Stimulated activated CD8-positive, alpha-beta memory T cell treated with anti-CD3 and anti-CD28 coated beads, Interleukin-15, amount 100 ng/mL, for 4 hours (primary cell): ENCODE measurements at places on chromosomes 12 and 14.

DNA sequence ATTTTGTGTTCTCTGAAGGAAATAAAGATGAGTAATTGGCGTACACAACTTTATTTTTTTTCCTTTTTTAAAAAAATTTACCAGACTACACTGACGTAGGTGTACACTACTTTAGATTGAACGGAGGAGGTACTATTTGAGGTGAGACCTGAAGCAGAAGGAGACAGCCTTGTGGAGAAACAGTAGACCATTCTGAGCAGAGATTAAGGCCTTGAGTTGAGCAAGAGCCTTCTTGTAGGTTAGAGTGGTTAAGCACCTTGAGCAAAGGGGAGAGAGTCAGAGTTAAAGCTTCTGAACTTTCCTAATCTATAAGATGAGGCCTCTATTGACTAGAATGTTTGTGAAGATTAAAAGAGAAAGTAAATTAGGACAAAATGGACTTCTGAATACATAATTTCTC, 2.5 kb downstream of the LEMD3 start:
- DNase-seq = no peak

- no peak for DNase-seq
These were observed 16.8 kb upstream of the EIF5 start for GRCh38 chr14:103317251-103317650.

- no peak for DNase-seq
These were observed 29.5 kb downstream of the TSPAN8 start for GRCh38 chr12:71128191-71128788.

DNA sequence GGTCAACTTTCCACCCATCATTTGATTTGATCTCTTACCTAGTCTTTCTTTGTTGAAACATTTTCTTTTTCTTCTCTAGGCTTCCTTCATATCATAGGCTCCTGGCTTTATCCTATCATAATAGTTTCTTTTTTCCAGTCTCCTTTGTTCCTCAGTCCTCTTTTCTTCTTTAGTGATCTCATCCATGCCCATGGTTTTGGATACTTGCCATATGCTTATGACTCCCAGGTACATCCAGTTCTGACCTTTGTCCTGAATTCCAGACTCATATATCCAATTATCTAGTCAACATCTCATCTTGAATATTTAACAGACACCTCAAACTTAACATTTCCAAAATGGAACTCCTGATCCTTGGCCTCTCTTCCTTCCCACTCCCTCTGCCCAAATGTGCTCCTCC, 36.1 kb upstream of the KRAS start:
- DNase-seq = no peak

DNA sequence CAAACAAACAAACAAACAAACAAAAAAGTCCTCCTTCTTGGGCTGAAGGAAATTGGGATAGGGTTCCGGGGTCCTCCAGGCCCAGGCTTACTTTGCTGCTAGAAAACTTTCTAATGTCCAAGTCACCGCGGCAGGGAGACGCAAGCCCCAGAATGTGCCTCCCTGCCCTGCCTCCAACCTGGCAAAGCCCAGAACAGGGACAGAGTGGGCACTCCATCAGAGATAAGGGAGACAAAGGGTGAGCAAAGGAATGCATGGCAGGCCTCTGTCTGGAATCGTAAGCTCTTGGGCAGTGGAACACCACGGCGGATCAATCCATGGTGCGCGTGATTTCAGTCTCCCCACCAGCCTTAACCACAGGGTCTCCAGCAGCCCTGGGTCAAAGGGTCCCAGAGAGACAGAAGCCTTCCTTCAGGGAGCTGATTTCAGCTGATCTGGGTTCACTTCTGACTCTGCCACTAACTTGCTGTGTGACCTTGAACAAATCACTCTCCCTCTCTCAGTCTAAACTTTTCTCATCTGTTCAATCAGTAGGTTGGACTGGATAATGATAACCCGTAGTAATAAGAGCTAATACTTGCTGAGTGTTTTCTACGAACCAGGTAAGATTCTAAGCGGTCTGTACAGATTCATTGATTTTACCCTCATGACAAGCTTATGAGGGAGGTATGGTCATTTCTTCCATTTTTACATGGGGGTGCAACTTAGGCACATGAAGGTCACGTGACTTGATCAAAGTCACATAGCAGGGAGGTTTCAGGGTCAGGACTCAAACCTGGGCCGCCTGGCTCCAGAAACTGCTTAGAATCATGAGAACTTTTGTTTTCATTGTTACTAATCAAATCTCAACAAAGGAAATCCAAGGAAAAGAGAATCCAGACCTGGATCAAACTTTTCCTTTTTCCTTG, 12.7 kb downstream of the RILPL1 start:
- DNase-seq = no peak

- DNase-seq = no peak
These were observed 5.4 kb downstream of the FOS start for GRCh38 chr14:75283833-75284563.

DNA sequence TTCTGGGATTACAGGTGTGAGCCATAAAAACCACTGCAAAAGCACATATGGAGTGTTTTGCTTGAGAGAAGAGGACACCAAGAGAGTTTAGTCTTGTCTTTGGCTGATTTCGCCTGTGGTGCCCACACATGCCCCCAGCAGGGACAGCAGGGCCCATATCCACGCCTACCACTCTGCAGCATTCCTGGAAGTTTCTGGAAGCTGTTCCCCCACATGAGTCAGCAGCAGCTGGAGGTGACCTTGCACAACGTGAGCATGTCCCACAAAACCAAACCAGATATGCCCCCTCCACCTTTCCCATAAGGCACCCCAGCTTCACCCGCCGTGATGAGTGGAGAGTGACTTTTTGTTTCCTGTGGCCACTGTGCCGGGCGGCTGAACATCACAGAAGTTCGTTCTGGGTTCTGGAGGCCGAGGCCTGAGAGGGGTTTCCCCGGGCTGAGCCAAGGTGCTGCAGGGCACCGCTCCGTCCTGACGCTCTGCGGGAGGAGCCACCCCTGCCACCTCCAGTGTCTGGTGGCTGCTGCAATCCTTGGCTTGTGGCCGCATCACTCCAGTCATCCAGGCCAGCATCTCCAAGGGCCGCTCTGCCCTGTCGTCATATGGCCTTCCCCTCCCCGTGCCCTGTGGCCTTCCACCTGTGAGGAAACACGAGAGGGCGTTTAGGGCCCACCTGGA, 4.7 kb downstream of the ASPG start:
- no peak for DNase-seq

GRCh38 chr14:59026081-59026480, 162.4 kb upstream of the DAAM1 start:
- no peak for DNase-seq

GRCh38 chr14:56131004-56131864, 13.0 kb downstream of the PELI2 start:
- no peak for DNase-seq

DNA sequence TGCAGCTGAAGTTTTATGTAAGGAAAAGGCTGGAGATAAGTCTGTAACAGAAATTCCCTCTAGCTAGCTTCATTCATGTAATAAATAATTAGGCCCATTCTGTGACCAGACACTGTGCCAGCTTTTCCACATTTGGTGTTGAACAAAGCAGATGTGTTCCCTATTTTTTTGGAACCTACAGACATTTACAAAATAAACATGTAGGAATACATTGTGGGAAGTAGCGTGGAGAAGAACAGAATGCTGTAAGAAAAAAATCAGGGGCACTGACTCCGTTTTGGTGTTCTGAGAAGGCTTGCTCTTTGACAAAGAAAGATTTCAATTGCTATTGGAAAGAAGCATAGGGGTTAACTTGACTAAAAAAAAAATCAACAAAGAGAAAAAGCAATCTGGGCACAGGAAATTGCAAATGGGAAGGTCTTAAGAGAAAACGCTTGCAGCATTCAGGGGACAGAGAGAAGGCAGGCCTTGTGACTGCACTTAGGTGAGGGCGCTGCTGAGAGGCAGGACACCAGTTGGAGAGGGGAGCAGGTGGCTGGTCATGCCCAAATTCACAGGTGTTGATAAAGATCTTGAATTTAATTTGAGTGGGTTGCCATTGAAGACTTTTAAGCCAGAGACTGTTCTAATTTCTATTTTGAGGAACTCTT, 4.0 kb downstream of the FAR2 start:
- no peak for DNase-seq

DNA sequence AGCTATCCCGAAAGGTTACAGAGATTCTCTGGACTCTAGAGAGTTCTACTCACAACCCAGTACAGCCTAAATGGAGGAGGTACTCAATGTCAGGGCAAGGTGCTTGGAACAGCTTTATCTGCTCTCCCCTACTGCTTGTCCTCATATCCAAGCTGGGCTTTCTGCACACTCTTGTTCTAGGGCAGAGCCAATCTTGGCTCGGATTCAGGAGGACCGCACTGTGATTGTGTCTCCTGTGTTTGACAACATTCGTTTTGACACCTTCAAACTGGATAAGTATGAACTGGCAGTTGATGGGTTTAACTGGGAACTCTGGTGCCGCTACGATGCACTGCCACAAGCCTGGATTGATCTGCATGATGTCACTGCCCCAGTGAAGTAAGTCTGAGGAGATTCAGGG, 25.0 kb downstream of the GALNT8 start:
- DNase-seq = no peak

DNA sequence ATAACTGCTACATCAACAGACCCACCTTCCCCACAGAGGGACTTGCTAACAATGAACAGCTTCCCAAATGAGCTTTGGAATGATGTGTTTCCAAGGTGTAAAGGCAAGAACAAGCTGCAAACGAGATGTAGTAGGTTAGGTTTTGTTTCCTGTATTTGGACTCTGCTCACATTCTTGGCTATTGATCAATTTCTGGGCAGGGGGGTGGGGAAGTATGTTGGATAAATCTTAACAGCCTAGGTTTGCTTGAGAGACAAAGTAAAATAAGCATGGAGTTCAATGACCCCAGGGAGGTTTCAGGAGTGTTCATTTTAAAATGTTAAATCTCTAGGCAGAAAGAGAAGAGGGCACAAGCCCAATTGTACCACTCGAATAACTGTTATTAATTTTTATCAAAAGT, 146.6 kb downstream of the DPY19L2 start:
- DNase-seq = no peak

DNA sequence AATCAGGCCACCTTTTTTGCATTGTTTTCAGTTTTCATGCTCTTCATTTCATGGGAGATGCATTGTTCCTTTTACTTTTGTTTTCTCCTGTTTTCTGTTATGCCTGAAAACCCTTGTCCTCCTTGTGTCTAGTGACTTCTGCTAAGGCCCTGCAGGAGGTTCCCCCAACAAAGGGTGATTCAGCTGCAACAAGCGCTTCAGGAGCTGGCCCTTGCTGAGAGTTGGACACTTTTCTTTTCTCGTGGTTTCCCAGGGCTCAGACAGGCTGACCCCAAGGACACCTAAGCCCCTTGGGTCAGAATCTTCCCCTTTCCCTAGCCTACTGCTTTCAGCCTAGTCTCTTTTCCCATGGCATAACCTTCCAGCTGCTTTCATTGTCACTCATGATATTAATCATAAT, 98.9 kb downstream of the PLXNC1 start:
- no peak for DNase-seq

- no peak for DNase-seq
These were observed 2.5 kb upstream of the ALDH2 start for GRCh38 chr12:111764120-111764821.

DNA sequence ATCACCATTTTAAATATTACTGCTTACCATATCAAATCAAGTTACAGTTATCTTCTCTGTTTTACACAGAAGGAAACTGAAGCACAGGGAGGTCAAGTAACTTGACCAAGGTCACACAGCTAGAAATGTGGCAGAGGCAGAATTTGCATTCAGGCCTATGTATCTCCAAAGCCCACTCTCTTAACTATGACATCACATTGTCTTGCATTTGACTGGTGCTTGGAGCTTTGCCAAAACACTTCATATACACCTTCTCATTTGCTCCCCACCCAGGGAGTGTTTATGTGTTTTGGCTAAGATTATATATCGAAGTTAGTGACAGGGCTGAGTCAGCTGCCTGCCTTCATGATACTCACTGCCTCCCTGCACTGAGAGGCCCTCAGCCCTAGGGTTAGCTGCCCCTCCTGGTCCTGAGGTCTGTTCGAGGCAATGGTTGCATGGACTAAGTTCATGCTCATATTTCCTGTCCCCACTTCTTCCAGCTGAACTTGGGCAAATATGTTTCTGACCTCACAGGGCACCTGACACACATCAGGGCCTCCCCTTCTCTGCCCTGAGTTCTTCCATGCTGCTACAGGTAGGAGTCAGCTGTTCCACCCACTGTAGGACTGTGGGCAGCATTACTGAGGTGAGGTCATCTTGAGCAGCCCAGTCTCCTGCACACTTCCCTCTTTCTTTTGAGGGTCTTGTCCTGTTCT, 1.8 kb downstream of the GALNT6 start:
- DNase-seq = no peak

- DNase-seq = no peak
These were observed 20.6 kb downstream of the PKP2 start for GRCh38 chr12:32876004-32876403.

DNA sequence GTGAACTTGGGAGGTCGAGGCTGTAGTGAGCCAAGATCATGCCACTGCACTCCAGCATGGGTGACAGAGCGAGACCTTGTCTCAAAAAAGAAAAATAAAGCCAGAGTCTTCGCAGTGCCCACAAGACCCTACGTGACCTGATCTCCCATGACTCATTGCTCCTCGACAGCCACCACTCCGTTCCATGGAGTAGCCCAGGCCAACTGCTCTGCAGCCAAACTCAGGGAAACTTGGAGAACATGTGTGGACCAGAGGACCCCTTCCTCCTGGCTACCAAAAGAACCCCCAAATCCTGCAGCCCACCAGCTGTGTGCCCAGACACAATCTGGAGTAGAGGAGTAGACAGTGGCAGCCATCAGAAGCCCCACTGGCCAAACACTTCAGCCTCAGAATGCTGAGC, 32.1 kb upstream of the PPP2R5C start:
- no peak for DNase-seq

- DNase-seq = no peak
These were observed 15.1 kb downstream of the TUNAR start for GRCh38 chr14:95891742-95892141.
